ENCODE measurements at places on chromosomes 4 and X.

DNA sequence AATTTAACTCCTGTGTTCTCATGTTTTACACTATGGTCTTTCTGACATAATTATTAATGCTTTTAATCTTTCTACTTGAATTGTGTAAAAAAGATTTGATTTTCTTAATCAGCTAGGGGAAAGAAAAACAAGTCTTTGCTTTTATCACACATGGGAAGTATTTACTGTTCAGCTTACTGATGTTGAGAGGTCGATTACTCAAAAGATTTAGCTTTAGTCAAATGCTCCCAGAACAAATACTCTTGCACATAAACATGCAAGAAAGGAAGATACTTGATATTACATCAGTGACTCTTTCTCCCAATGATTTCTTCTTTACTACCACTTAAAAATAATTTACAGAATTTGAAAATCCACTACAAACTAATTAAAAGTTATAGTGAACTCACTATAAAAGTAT, 198.3 kb upstream of the FAT4 start:
- DNase-seq, result no peak

DNA sequence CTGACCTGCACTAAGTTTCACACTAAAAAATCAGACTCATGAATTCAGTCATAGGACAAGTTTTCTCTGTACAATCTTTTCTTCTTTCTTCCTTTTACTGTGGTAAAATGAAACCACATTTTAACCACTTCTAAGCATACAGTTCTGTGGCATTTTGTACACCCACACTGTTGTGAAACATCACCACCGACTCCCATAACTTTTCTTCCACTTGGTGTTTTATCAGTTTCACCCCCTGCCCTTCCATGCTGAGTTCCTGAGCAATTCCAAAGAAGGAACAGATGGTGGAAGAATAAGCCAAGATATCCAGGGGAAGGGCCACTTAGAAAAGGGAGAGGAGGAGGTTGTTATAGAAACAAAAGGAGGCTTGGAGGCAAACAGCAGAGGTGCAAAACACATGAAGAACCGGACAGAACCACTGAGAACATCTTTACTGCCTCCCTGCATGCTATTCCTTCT, 22.6 kb downstream of the SLC25A4 start:
- DNase-seq, result peak; percentile 59

DNA sequence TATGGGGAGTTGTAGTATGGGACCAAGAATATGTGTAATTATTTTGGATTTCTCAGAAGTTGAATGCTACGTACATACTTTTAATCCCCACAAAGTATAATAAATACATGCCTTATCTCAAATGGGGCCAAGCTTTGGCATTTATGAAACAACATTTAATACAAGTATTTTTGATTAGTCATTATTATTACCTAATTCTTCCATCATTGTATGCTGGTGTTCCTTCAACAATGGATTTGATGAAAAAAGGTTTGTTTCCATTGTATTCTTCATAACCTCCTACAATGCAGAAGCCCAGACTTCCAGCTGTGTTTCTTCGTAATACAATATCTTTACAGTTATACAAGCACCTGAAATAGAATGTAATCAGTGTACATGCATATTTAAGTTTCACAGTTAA, 83.8 kb downstream of the FIP1L1 start:
- DNase-seq, result no peak

DNA sequence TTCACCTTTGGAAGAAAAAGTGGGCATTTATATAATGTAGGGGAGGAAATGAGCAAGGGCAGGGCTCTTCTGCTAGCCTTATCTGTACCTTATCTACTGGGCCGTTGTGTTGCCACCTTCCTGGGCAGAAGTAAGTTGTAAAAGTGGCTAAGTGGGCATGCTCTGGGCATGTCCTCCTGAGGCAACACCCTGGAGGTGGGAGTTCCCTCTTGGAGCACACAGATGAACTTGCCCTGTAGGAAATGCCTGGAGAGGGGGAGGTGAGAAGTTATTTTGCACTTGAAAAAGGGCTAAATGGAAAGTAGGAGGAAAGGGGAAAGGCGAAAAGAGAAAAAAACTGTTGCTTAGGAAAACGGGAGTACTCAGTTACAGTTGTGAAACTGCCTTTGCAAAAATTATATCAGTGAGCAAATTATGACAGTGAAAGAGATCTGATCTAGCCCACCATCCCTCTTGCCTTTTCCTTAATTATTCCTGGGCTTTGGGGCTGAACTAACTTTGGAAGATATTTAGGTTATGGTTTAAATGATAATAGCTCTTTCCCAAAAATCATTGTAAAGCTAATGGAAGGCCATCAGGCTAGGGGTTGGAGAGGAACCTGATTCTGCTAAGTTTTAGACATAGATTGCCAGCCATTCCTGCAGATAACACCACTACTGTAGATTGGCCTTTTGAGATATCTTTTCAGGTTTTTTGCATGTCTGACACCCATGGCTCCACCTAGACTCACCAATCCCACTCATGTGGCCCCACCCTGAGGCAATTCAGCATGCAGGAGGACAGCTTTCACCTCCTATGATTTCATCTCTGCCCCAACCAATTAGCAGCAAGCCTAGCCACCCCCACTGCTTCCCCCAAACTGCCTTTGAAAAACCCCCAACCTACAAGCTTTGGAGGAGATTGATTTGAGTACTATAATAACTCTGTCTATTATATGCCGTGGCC, 20.5 kb upstream of the ZNF81 start:
- DNase-seq, result no peak

- DNase-seq, result no peak
Observed at GRCh38 chr4:102543030-102543928, 42.1 kb downstream of the NFKB1 start.

DNA sequence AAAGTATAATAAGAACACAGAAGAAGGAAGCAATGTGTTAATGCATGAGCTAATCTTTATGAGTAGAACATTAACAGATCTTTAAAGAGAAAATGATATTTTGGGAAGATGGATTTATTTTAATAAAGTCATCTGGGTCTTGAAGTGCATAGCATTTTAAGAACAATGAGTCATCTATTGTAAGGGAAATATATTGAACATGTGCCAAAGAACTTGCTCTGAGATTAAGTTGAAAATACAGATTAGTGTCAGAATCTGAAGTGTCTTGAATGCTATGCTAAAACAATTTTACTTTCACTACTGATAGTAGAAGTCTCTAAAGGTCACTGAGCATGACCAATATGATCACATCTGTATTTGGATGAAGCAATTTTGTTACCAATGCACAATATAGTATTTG, 776.7 kb upstream of the GRID2 start:
- no peak for DNase-seq

- no peak for DNase-seq
Observed at GRCh38 chrX:34881671-34882070, 60.9 kb upstream of the FAM47B start.

GRCh38 chr4:43089730-43090129, 197.2 kb downstream of the GRXCR1 start:
- no peak for DNase-seq

DNA sequence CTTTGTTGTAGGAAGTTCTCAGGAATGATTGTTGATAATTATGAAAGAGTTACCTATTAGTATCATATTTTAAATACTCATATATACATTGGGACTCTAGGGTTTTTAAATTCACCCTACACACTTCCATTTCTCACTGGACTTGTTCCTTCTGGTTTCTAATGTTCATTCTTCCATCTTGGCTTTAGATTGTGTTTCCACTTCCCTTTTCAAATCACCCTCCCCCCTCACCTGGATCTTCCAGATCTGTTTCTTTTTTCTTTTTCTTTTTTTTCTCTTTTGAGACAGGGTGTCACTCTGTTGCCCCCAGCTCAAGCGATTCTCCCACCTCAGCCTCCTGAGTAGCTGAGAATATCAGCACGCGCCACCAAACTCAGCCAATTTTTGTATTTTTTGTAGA, 6.7 kb upstream of the KIT start:
- no peak for DNase-seq

DNA sequence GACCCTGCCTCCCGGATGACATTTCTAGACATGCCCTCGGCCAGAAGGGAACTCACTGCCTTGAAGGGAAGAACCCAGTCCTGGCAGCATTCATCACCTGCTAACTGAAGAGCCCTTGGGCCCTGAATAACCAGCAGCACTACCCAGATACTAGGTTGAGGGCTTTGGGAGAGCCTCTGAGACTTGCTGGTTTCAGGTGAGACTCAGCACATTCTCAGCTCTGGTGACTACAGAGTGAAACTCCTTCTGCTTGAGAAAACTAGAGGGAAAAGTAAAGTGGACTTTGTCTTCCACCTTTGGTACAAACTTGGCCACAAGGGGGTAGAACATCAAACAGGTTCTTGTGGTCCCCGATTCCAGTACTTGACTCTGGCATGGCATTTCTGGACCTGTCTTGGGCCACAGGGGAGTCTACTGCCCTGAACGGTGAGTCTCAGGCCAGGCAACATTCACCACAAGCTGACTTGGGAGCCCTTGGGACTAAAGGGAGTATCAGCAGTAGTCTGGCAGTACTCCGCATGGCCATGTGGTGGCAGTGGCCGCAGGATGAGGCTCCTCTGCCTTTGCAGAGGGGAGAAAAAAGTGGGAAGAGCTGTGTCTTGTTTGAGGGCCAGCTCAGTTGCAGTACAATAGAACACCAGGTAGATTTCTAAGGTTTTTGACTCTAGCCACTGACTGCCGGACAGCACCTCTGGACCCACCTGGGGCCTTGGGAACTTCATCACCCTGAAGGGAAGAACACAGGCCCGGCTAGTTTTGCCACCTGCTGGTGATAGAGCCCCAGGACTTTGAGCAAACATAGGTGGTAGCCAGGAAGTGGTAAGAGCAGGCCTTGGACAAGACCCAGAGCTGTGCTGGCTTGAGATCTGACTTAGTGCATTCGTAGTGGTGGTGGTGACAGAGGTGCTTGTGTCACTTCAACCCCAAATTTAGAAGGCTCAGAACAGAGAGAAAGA, 414.8 kb downstream of the OPHN1 start:
- no peak for DNase-seq

All from CD4-positive, alpha-beta T cell treated with Interleukin-2 at 100 ng/mL for 4 hours (primary cell).